ENCODE measurements at places on chromosomes 2 and 18.
A peak's percentile ranks its signal among the peaks of the same experiment; 100 is the strongest.

DNA sequence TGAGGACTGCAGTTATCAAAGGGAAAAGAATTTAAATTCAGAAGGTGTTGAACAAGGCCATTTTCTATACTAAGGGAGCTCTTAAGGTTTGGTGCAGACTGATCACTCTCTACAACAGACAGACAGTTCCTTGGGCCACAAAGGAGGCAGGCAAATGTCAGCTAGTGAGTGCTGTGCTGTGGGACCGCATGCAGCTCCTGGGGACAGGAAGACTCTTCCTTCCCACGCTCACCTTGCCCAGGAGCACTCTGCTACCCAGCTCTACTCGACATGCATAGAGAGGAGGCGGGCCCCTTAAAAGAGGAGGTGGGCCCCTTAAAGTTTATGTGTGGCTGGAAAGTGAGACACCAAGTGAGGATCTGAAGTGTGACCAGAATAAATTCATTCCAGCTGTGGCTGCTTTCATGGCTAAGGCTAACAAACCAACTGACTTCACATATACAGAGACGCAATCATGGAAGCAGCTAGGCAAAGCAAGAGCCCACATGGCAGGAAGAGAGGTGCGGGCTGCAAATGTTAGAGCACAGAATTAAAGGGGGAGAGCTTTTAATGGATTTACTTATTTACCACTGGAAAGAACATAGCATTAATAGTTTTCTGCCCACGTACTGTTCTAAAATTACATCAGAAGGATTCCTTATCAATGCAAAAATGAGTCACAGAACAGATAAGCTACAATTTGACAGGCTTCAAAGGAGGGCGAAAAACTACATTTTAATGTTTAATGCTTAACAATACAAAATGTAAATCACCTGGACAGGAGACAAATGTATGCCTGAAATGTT, 101.4 kb upstream of the RNU4ATAC start:
- DNase-seq, result no peak

GRCh38 chr18:25736516-25736915, 353.9 kb downstream of the SS18 start:
- DNase-seq, result no peak

- no peak for DNase-seq
These were observed 65.3 kb downstream of the TNS1 start for GRCh38 chr2:217937446-217937845.

GRCh38 chr2:227853204-227853629, 18.2 kb upstream of the DAW1 start:
- no peak for DNase-seq

DNA sequence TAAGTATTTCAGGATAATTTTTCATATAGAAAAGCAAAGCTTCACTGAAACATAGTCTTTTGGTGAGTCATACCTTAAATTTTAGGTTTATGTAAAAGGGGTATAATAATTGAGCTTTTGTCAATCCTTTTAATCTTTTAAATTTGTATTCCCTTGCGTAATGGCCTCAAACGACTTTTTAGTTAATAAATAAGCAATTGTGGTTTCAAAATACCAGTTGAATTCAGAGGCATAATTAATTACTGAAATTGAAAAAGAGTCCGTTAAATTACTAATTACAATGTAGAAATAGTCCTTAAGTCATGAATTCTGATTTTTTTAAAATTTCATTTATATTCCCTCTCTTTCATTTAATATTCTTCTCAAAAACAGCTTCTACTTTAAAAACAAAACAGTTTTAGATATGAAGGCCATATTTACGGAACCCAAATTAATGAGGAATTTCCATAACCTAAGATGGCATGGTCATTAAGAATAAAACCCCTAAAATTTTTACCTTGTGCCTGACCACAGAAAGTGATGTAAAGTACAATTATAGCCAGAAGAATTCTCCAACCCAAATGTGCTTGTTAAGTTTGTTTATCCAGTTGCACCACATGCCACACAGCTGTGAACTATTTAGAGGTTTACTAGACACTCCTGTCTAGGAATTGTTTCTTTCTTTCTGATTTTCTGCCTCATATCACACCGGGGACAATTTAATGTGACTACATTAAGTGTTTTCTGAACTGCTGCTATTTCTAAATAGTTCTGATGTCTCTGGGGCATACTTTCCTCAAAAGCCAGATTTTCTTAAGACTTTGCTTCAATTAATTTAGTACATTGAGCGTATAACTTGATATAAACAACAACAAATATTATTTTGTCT, 60.7 kb upstream of the ITGA4 start:
- no peak for DNase-seq

- no peak for DNase-seq
These were observed 498.2 kb downstream of the PTPRM start for GRCh38 chr18:8065284-8065683.

DNA sequence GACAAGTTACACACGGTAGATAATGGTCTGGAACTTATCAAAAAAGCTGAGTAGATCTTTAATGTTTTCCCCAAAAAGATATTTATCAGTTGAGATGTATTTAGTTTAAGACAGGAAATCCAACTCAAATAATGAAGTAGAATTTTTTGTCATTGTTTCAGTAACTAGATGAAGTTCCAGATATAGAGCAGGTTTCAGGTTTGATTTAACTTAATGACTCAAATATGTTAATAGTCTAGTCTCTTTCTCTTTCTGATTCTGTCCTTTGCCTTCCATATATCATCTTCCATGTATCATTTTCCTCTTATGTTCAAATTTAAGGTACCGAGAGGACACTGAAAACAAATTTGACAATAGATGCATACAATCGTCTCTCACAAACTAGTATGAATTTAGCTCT, 23.6 kb upstream of the DOCK10 start:
- no peak for DNase-seq

GRCh38 chr2:64525317-64525613, 1.1 kb downstream of the AFTPH start:
- DNase-seq, result peak; percentile 40

DNA sequence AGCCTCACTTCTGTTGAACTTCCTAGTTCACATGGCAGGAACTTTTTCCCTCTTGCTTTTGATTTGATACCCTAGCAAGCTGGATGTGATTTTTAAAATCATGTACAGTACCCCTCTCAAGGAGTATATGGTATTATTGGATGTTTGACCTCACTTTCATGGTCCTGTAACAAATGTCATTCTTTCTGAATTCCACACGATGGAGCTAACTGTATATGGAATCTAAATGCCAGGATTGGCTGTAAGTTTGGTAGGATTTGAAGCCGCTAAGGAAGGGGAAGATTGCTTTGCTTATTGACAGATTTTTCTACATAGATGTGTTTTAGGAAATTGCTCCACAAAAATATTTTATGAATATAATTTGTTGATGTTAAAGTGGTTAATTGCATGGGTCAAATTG, 18.3 kb downstream of the MAIP1 start:
- DNase-seq, result no peak

DNA sequence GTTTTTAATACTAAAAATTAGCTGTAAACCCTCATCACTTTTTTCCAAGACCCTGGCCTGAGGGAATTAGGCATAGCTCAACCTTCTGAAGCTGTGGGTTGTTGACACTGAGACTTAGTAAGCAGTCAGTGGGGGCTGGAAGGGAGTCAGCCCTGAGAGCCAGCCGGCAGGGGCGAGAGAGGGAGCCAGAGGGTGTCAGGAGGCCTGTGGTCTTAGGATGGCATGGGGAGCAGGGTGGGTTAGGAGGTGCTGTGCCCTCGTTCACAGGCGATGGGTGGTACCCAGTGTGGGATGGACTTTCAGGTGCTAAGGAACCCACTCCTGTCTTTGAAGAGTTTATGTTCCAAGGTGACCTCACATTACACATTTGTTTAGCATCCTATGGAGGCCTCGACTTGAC, 49.3 kb downstream of the IL1RL2 start:
- DNase-seq, result no peak

DNA sequence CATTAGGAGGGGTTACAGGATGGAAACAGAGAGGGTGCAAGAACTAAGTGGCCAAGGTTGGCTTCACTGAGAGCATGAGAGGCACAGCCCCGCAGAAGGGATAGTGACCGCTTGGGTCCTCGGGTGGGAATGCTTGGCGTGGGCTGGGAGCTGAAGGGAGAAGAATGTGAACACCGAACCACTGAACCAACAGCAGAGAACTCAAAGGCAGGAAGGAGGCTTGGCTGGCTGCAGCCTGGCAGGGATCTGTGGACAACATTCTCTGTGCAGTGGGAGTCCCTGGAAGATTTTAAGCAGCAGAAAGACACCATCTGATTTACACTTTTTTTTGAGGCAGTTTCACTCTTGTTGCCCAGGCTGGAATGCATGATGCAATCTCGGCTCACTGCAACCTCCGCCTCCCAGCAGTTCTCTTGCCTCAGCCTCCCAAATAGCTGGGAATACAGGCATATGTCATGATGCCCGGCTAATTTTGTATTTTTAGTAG, 33.9 kb downstream of the SOWAHC start:
- DNase-seq, result no peak

GRCh38 chr2:241386519-241386918, 30.4 kb downstream of the FARP2 start:
- no peak for DNase-seq

DNA sequence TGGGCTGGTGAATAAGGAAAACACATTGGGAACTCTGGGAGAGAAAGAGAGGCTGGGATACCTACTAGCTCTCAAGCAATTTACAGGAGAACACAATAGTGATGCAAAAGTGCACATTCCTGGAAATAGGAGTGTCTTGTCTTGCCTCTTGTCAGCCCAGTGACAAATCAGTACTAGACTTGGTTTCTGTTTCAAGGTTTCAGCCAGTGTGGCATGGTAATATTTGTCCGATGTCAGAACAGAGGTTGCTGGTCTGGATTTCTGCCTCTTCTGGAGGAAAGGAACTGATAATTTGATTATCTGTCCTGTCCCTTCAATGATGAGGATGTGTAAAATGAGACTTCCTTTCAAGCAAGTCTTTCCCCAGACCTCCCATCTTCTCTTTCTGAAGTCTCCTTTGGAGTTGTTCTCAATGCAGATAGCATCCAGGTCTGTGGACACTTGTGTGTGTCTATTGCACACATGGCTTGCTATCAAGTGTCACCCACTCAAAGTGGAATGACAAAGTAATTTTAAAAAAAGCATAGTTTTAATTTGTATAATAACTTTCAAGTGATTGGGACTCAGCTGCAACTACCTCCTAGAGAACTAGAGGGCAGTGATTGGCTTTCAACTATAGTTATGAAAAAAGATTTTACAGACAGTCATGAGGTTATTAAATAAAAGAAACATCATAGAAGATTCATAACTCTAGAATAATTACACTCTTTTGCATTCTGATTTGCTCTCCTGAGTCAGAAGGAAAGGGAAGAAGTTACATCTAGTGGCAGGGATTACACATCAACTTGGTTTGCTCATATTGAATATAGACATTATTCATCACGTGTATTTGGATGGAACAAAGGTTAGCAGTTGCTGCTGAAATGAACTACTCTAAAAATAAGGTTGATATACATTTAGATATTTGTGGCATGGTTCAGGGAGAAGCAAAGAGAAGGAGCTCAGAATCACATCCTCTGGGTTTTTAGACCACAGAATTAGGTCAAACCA, 4.5 kb downstream of the GPR39 start:
- no peak for DNase-seq

- DNase-seq, result no peak
These were observed 146.7 kb downstream of the RPIA start for GRCh38 chr2:88838165-88838635.

DNA sequence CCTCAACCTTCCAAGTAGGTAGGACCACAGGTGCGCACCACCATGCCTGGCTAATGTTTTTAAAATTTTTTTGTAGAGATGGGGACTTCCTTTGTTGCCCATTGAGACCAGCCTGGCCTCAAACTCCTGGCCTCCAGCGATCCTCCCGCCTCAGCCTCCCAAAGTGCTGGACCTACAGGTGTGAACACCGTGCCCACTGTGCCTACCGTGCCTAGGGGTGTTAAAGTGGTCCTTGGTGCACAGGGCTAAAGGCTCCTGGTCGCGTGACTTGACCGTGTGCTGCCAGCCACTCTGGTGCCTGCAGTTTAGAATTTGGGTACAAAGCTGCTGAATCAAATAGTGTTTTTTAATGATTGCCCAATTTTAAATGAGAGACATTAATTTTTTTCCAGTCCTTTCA, 51.0 kb upstream of the KCNG2 start:
- DNase-seq, result no peak

DNA sequence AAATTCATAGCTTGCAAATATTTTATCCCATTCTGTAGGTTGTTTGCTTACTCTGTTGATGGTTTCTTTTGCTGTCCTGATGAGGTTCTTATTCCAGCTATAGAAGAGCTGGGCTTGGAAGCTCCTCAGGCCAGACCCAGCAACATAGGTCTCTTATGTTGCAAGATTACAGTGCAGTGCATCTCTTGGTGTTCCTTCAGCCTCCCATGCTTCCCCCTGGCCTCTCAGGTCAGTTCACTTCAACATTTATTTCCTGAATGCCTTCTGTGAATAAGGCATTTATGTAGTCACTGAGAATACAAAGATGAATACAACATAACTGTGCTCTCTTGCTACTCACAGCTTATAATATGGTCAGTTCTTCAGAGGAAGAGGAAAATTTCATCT, 179.0 kb upstream of the SLC39A10 start:
- DNase-seq, result no peak

- DNase-seq, result no peak
These were observed 413.0 kb downstream of the CDH2 start for GRCh38 chr18:27763936-27764335.

DNA sequence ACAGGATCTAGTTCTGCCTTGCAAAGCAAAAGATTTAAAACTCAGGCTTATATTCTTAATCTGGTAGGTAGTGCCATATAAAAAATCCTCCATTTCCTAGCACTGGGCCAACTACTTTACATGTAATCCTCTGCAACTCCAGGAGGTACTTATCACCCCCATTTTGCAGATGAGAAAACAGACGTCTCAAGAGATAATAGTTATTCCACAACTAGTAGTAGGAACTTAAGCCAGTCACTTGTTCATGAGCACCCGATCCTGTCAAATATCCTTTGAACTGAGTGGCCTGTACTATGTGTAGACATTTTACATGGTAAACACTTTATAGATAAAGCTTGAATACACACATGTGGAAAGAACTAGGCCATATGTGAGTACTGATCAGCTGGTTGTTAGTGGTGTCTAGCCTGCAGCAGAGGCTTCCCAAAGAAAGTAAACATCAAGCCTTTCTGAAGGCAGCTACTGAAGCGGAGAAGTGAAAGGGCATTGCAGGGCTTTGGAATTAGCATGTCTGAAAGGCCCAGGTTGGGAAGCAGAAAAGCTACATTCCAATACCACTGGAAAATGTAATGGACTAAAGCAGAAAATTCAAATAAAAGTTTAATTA, 48.0 kb downstream of the NAB1 start:
- no peak for DNase-seq

DNA sequence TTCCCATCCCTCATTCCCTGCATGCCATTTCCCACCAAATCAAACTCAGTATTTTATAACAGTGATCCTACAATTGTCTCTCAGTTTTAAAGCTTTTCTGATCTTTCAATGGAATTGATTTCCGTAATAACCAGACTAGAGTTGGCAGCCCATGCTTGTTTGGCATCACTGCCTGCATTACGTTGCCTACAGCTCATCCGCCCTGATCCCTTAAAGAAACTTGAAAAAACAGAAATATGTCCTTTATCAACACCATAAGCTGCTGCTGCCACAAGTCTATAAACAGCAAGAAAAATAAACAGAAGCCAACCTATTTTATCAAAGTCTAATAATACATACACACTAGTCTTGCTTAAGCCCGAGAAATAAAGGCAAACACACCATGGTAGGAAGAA, 331.0 kb downstream of the METTL4 start:
- DNase-seq, result no peak

- no peak for DNase-seq
These were observed 32.5 kb downstream of the CCDC68 start for GRCh38 chr18:54926593-54927325.

- DNase-seq, result no peak
These were observed 219.8 kb downstream of the ATAD2B start for GRCh38 chr2:23707096-23707495.

- DNase-seq, result no peak
These were observed 88.0 kb upstream of the MAPRE2 start for GRCh38 chr18:34953212-34953611.
